ENCODE measurements at places on chromosomes 6 and 20.
A peak's percentile ranks its signal among the peaks of the same experiment; 100 is the strongest.

- peak; percentile 16 for DNase-seq
These were observed 367.2 kb upstream of the RUNX2 start for GRCh38 chr6:44960898-44961297.

- DNase-seq: peak; percentile 24
These were observed 1.1 kb downstream of the CEBPB start for GRCh38 chr20:50191544-50192363.

GRCh38 chr20:31440012-31440659 is at the start of gene DEFB123:
DEFB123 (plus strand) TSS chr20:31440632; CDS start chr20:31440699, 67 bp downstream.
- no peak for DNase-seq

DNA sequence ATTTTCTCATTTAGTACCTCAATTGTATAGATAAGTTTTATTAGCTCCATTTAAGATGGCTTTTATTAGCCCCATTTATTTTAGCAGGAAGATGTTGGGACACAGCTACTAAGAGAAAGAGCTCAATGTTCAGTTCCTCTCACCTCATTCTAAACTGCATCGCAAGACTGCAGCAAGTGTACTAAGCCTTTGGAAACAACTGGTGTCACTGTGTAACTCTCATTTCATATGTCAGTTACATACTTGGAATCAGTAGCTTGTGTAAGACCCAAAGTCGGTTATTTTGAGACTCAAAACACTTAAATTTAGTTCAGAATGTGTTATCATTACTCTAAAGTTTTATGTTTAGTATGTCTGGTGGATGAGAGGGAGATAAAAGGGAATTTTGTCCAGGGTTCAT is 482.9 kb downstream of the BMP2 start:
- no peak for DNase-seq

- no peak for DNase-seq
These were observed 243.7 kb downstream of the MYLK4 start for GRCh38 chr6:2507016-2507415.

- no peak for DNase-seq
These were observed 110.3 kb upstream of the EYA4 start for GRCh38 chr6:133130863-133131262.

Data from HFFc6 (cell line).